MG63 (cell line): ENCODE measurements at places on chromosomes 6 and 20.

DNA sequence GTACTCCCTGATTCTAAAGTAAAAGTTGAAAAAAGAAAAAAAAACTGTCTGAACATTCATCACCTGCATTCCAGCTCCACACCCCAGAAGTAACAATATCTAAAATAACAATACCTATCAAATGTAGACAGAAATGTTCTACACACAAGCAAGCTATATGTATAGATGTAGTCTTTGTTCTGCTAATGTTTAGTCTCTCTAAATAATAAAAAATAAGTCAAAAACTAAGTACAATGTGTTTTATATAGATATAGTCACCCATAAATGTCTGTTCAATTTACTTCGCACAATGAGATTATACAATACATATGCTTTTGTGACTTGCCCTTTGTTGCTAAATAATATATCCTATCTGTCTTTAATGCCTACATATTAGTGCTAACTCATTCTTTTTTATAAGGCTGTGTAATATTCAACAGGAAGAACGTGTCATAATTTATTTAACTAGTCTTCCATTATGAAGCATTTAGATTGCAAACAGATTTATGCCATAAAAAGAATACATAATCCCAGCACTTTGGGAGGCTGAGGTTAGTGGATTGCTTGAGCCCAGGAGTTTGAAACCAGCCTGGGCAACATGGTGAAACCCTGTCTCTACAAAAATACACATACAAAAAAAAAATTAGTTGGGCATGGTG, 216.2 kb upstream of the ZNF217 start:
- no peak for DNase-seq

GRCh38 chr20:11091511-11091910, 417.7 kb upstream of the JAG1 start:
- DNase-seq, result no peak

GRCh38 chr6:141347906-141348492, 784.7 kb upstream of the GJE1 start:
- DNase-seq, result no peak

DNA sequence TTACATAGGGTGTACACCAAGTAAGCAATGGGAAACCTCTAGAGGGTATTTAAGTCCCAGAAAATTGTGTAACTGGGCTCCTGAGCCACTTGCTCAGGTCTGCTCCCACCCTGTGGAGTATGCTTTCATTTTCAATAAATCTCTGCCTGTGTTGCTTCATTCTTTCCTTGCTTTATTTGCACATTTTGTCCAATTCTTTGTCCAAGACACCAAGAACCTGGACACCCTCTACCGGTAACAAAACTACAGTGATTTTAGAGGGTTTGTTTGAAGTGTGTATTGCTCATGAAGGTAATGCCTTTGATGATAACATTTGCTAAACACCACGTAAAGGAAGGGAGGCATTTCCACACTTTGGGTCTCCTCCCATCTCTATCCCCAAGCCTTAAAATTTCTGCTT, 46.2 kb downstream of the MYB start:
- no peak for DNase-seq

GRCh38 chr6:27332692-27333641, 20.9 kb upstream of the POM121L2 start:
- DNase-seq, result peak; percentile 85

DNA sequence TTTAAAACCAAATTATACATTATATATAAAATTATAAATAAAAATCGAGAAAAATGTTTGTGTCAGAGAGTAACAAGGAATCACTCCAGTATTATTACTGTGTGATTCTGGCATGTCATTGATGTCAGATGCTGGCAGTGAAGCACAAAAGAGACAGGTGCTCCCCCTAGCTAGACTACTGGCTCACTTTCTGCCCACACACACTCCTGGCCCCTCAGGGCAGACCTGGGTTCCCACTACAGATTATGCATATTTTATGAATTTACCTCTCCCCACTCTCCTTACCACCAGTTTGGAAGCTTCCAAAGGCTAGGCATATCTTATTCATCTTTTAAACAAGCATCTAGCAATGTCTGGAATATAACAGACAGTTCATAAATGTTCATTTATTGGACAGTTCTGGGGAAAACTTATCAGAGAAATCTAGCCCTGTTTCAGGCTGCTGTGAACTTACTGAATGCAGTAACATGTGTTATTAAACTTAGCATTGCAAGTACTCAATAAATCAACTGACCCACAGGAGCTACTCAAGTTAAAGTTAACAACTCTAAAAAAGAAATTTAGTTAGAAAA, 12.8 kb downstream of the SNX3 start:
- no peak for DNase-seq

GRCh38 chr6:170564936-170565530, 10.9 kb downstream of the TBP start:
- no peak for DNase-seq

DNA sequence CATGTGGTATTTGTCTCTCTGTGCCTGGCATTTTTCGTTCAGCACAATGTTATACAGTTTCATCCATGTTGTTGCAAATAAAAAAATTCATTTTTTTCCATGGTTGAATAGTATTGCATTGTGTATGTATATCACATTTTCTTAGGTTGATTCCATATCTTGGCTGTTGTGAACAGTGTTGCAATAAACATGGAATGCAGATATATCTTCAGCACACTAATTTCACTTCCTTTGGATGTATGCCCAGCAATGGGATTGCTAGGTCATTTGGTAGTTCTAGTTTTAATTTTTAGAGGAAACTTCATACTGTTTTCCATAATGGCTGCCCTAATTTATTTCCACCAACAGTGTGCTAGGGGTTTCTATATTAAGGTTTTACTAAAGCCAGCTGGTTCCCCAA, 52.6 kb downstream of the GFRAL start:
- no peak for DNase-seq

GRCh38 chr6:145139140-145139850, 596.0 kb downstream of the EPM2A start:
- DNase-seq, result no peak

- no peak for DNase-seq
Observed at GRCh38 chr6:129921169-129921817, 60.2 kb upstream of the TMEM244 start.

GRCh38 chr20:64119301-64119680, 11.9 kb upstream of the NPBWR2 start:
- no peak for DNase-seq

DNA sequence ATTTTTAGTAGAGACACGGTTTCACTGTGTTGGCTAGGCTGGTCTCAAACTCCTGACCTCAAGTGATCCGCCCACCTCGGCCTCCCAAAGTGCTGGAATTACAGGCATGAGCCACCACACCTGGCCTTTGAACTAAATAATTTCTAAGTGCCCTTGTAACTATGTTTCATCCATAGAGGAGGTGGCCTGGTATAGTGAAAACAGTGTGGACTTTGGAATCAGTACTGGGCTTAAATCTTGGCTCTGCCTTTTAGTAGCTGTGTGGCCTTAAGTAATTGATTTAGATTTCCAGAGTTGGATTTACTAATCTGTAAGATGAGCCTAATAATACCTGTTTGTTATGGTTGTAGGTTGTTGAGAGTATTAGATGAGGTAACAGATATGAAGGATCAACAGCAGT, 14.2 kb upstream of the TGM3 start:
- no peak for DNase-seq

- DNase-seq, result peak; percentile 90
Observed at GRCh38 chr6:85464260-85464644, 14.4 kb downstream of the NT5E start.

GRCh38 chr6:87212596-87212995, 57.2 kb downstream of the ZNF292 start:
- DNase-seq, result no peak

- no peak for DNase-seq
Observed at GRCh38 chr20:35166242-35166830, 5.5 kb upstream of the PROCR start.

DNA sequence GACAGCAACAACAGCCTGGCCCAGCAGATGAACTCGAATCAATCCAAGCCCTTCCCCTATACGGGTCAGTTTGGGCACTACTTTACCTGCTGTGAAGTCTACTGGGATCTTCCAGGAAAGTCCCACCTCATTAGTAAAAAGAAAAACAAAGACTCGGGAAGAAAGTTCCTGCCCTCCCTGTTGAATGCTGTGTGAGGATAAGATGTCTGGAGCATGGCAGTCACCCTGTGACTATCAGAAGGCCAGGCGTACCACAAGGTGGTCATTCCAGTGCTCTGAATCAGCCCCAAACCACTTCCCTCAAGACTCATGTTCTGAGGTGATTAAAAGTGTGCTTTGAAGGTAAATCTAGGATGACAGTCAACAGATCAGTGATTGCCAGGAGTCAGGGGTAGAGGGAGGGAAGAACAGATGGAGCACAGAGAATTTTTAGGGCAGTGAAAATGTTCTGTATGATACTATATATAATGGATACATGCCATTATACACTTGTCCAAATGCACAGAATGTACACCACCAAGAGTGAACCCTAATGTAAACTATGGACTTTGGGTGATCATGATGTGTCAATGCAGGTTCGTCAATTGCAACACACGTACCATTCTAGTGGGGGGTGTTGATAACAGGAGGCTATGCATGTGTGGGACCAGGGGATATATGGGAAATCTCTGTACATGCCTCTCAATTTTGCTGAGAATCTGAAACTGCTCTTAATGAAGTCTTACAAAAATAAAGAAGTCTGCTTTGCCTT, 14.7 kb downstream of the FKBP1A start:
- no peak for DNase-seq

DNA sequence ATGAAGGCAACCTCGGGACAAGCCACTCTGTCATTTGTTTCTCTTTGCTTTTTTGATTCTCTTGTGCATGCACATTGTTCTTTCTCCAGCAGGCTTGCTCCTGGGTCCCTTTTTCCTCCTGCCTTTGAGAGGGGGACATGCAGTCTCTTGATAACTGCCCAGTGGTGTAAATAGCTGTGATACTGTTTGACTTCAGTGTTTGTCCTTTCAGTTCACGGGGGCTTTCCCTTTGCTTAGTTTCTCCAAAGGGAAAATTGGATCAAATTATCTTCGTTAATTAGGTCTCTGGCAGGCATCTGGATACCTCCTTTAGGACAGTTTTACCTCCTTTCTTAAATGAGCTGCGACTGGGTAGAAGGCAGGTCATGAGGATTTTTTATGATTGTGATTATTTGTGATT, 41.5 kb downstream of the RALGAPB start:
- no peak for DNase-seq

- no peak for DNase-seq
Observed at GRCh38 chr20:11012975-11013374, 339.2 kb upstream of the JAG1 start.

- DNase-seq, result peak; percentile 70
Observed at GRCh38 chr20:37383229-37383989, 37.5 kb downstream of the SRC start.
